GM12865 (cell line): ENCODE measurements at places on chromosomes 2 and 18.

GRCh38 chr2:73112026-73112912 is 479 bp downstream of the RAB11FIP5 start:
- DNase-seq = no peak

DNA sequence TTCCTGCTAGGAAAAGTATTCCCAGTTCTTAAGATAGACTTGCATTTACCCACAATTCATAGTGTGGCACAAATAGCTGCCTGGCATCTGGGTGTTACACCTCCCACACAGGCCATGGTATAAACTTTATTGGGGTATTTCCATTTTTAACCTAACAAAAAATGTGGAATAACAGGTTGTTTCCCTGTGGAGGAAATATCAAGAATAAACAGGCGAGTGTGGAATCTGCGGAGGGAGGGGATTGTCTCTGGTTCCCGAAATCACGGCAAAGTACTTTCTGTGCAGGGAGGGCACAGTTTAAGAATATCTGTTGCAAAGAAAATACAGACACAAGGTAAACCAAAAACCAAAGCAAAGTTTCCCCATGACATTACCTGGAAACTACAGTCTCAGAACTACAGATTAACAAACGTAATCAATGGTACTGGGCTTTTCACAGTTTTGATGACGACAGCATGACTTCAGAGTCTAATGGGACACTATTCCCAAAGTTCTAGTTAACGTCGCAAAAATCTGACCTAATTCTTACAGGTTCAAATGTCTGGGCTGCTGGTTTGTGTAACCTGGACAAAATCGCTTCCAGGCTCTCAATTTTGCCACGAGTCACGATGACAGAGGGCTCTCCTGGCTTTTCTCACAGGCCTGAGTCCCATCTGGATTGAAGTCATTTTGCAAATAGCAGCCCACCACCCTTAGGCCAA is 1.4 kb downstream of the STARD7 start:
- DNase-seq = no peak

- DNase-seq = no peak
Observed at GRCh38 chr2:199261936-199262335, 195.8 kb downstream of the SATB2 start.

DNA sequence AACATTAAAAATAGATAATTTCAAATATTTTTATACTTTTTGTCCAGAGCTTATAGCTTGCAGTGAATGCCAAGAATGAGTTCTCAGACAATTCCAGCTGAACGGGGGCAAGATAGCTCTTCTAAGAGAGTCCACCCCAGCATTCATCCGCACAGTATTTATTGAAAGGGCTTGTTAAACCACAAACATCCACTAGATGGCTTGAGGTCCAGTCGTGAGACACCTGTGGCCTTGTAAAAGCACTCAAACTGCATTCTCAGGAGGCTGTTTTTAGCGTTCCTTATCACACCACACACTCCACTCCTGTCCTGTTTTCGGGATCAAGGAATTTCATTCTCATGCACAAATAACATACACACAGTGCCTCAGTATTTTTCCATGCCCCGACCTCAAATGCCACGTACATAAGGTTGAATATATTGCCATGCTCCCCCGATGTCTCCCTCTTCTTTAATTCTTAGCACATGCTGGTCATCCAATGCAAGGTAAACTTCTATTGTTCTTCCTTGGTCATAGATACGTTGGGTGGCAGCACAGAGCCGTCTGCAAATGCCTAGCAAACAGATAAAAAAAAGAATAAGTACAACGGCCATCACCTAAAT is 47.4 kb downstream of the DNAJC10 start:
- peak; percentile 48 for DNase-seq

DNA sequence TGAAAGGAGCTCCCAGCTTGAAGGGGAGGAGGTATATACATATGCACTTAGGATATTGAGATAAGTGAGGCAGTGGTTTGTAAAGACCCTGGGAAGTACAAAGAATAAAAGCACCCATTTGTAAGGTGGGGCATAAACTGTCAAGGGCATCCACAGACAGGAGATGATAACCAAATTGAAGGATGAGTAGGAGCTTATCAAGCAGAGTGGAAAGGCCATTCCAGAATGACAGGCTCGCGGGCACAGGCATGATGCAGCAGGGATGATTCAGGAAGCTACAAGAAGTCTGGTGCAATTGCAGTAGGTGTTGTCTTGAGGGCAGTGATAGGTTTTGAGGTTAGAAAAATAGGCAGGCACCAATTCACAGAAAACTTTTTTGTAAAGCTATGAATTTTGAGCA is 504.8 kb downstream of the PIK3C3 start:
- DNase-seq = no peak

- DNase-seq = no peak
Observed at GRCh38 chr2:219551441-219552381, 7.9 kb downstream of the TMEM198 start.

- DNase-seq = no peak
Observed at GRCh38 chr2:27638709-27639108, 9.9 kb downstream of the GPN1 start.

DNA sequence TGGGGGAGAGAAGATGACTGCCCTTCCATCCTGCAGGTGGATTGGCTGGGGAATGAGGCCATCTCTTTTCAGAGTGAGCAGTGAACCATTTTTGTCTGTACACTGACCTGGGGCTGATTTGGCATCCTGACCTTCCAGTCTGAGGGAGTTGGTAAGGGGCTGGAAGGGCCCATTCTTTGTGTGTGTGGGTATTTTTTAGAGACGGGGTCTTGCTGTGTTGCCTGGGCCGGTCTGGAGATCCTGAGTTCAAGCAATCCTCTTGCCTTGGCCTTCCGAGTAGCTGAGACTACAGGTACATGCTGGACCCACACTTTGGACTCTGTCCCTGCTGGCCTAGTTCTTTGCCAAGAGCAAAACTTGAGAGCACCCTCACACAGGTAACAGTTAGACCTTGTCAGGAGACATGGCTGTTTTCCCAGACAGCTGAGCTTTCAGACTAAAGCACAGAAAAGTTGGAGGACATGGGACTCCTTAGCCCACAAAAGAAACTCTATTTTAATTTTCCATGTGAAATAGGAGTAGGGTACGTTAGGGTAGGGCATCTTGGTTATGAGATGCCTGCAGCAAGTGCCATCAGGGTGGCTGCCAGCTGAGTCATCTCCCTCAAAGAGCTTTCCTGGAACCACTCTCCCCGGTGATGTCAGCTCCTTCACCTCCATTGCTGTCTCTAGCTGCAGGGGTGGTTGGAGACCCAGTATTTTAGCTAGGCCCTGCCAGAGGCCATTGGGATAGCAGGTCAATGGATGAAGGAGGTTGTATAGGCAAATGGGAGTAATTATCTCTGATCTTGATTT is 60.7 kb downstream of the DGKD start:
- DNase-seq = no peak

GRCh38 chr2:240816584-240817495 is 3.2 kb downstream of the KIF1A start:
- no peak for DNase-seq

GRCh38 chr2:42901076-42901640 is 108.8 kb upstream of the HAAO start:
- no peak for DNase-seq
